Astrocyte (in vitro differentiated cells and primary cell): ENCODE measurements at places on chromosomes 1 and 21.

DNA sequence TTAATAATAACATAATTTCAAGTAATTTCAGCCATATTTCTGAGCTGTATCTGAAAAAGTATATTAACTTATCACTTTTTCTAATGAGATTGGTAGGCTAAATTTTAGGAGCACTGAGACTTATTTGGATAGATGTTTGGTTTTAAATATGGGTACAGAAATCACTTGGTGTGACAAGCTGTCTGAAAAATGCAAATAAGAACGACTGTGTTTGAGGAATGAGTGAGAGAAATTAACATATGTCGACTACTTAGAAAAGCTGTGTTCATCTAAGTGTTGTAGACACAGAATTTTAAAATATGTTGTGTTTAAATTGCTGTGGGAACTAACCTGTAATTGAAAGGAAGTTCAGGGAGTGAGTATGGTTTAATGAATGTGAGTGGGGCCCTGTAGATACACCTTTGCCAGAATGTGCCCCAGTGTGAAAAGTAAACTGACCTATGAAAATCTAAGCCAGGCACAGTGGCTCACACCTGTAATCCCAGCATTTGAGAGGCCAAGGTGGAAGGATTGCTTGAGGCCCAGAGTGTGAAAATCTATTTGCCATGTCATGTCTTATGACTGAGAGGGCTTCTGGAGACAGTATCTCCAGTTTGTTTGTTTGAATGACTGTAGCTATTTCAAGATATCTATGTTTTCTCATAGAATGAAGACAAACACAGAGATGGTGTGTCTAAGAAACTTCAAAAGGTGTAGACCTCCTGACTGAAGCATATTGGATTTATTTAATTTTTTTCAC, 53.8 kb upstream of the LRRC8C start:
- DNase-seq = no peak

DNA sequence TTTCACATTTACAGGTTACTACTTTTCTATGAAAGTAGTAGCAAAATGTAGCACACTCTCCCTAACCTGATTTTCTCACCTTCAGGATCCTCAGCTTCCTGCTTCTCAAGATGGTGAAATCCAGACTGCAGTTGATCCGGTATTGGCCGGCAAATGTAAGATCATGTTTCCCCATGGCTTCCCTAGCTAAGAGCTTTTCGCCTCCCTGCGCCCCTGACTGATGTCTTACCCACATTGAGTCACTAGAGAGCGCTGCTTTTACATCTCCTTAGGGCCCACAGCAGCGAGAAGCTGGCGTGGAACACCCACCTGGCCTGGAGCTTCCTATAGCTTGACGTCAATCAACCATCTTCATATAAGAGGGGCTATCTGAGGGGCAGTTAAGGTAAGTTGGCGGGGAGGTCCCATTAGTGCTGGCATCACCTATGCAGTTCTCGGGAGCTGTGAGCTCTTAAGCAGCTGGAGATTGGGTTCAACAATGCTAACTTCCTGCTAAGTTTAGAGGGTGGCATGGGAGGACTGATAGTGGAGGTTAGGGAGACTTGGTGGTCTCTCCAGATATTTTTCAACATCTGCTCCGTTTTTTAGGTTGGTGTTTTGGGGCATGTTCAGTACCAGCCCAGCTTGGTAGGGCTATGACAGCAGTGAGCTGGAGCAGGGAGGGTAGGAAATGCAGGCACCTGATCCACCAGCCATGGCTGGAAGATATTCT, 5.5 kb downstream of the PTPN7 start:
- peak; percentile 49 for DNase-seq

- peak; percentile 80 for DNase-seq
These were observed 256.8 kb downstream of the TOMM20 start for GRCh38 chr1:234871710-234872271.

DNA sequence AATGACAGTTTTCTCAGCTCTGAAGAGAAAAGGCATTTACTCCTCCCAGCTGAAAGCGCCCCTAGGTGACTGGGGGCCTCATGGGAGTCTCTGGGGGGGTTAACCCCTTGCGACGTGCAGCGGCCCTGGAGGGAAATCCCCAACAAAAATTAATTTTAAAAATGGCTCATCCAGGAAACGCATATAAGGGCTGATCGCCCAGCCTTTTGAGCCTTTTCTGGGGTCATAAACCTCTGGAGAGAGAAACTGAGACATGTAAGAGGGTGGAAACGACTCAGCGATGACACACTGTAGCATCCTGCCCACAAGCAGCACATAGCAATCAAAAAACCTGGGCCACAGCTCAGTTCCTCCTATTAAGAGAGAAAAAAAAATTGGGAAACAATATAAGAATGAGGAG, 20.4 kb upstream of the HPDL start:
- DNase-seq = no peak

GRCh38 chr1:190176776-190177175, 300.9 kb downstream of the BRINP3 start:
- peak; percentile 61 for DNase-seq

DNA sequence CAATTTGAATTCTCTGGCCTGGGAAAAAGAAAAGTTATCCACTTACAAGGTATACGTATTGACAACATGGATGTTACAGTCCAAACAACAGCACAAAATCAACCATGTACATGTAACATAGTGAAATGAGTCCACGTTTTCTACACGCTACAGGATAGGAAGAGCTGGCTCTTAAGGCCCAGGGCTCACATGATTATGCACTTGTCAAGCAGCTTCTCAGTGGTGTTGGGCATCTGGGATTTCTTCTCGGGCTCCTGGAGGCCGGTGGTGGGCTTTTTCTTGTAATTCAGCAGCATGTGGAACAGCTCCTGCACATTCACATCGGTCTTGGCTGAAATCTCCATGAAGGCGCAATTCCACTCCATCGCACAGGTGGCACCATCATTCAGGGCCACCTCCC, 4.0 kb downstream of the DIRAS3 start:
- no peak for DNase-seq

DNA sequence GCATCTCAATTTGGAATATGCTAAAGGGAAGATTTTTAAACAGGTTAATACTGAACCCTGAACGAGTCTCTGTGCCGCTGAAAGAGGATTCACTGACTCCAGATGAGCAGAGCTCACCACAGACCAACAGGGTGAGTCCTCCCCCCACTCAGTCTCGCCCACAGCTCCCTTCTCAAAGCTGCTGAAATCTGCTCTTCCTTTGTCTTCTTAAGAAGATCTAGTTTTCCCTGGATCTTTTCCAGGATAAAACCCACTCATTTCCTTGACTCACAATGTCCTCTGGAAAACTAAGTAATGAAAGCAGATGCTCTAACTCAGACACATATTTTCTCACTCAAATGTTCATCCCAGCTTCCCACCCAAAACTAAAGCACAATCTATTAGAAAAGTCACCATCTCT, 447.0 kb upstream of the PKN2 start:
- peak; percentile 86 for DNase-seq

- DNase-seq = peak; percentile 95
These were observed 1.9 kb downstream of the CSMD2 start for GRCh38 chr1:34162852-34163766.

DNA sequence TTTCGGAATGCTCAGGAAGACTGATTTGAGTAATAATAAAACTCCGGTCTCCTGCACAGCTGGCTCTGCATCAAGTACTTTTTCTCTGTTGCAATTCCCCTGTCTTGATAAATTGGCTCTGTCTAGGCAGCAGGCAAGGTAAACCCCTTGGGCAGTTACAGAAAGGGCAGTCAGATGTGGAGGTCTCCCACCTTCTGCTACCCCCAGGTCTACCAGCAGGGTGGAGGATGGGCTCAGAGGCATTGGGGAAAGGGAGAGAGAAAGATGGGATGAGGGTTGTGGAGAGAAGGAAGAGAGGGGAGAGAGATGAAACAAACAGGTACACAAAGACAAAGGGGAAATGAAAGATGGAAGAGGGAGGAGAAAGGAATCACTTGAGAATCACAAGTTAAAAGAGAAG, 156.8 kb downstream of the MIS18A start:
- no peak for DNase-seq

- DNase-seq = peak; percentile 99
These were observed 34.3 kb downstream of the SLC35D1 start for GRCh38 chr1:67019600-67020136.

DNA sequence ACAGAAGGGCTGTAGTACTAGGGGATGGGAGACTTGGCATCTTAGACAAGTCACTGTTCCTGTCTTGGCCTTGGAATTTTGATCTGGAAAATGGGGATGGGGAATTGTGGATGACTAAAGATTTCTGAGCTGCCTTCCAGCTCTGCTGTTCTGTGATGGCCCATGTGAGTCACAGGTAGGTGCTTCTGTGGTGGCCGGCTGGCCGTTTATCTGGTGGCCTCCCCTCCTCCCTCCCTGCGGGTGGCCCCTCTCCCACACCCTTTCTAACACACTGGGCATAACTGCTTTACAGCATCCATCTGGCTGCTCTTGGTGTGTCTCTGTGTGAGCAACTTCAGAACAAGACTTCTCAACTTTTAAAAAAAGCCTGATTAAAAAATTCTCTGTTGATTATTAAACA, 35.9 kb downstream of the KCNA2 start:
- no peak for DNase-seq

DNA sequence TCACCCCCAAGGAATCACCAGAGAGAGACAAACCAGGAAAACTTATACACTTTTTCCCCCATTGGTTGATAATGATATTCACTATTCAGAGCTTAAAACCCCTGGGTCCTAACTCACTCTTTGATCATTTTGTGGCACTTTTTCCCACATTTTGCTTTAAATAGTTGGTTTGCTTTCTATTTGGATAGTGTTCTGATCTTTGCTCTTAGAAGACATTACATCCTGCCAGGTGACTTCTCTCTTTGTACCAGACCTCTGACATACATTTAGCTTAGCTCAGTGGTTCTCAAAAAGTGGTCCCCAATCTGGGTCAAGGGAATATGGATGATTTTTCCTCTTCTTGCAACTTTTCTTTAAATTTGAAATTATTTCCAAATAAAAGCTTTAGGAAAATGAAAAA, 228.4 kb downstream of the RPS6KC1 start:
- no peak for DNase-seq

GRCh38 chr1:10515976-10516750, 41.4 kb downstream of the PEX14 start:
- no peak for DNase-seq

DNA sequence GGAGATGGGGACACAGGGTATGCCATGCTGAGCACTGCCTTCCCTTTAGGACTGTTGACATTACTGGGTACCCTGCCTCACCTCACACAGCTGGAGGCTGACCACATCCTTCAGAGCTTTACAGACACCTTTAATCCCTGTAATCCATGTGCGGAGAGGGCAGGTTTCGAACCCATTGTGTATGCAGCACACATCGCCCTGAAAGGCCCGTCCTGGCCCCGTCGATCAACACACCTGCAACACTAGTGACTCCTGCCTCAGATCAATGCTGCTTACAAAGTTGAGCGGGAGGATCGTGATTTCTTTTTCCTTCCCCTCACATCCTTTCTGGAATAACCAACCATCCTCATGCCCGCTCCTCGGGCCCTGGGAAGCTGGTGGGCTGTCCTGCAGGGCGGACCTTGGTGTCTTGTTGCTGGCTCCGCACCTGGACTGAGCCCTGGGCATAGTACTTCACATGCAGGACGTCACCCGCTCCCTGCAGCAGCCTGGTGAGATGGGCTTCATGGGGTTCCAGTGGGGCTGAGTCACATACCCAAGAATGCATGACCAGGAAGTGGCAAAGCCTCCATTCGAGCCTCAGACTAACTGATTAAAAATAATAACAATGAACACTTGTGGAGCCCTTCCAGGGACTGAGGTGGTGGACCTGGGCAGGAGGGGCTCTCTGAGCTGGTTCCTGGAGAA, 403.6 kb downstream of the PTPRU start:
- DNase-seq = peak; percentile 90

- no peak for DNase-seq
These were observed 21.0 kb downstream of the VASH2 start for GRCh38 chr1:212971312-212971711.

GRCh38 chr1:189673217-189673616, 804.4 kb downstream of the BRINP3 start:
- no peak for DNase-seq

DNA sequence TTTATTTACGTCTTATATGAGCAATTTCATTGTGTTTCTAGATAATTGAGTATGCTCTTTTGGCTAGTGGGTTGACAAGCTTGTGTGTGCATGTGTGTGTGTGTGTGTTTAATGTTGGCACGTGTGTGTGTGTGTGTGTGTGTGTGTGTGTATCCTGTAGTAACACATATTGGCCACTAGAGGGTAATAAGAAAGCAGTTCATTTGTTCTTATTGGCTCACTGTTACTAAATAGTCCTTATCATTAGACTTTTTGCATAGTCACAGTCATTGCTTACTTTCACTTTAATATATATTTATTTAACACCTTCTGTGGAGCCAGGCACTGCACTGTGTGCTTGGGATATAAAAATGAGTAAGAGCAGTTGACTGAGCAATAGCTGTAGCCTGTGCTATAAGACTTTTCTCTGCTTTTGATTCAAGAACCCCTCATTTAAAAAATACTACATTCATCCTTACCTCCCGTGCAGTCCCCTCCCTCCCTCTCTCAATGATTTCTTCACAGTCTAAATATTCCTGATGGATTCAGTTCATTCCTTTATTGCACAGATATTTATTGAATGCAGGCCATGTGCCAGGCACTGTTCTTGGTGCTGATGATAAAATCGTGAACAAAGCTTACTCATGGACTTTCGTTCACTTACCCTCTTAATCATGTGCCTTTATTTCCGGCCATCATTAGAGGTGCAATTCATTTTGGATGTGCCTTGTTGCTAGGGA, 96.7 kb downstream of the DYRK1A start:
- DNase-seq = peak; percentile 76

DNA sequence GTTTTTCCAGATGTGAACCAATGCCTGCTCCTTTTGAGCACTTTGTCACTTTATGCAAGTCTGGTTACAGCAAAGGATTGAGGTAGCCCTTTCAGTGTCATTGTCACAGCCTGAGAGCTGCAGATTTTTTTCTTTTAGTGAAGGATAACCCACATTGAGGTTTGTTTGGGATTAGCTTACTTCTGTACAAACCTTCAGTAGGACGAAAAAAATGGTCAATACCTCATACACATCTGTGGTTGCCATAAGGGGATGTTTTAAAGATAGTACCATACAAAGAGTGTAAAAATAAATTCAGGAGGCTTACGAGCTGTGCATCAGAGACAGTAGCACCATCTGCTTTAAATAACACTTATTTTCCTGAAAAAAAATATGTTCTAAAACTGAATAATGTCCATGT, 566.0 kb downstream of the AJAP1 start:
- no peak for DNase-seq

GRCh38 chr1:26946270-26946669, 14.0 kb downstream of the KDF1 start:
- DNase-seq = no peak

GRCh38 chr1:110638058-110638457, 31.9 kb upstream of the KCNA2 start:
- no peak for DNase-seq

DNA sequence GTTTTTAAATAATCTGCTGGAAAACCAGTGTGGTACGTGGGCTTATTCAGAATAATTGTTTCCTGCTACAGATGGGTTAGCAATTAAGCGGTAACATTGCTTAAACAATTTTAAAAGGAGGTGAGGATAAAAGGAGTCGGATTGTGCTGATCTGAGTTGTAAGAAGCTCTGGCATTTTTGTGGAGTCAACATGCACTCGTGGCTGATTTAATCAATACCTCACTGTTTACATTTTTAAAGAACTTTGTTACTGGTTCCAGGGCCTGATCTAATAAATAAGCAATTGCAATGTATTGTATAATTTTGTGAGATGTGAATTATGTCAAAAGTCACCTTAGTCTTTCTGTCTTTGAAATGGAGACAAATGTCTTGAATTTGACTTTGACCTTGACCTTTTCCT, 474.0 kb downstream of the SETD4 start:
- DNase-seq = no peak

GRCh38 chr1:109253803-109254620, 4.7 kb downstream of the CELSR2 start:
- no peak for DNase-seq
